ENCODE measurements at places on chromosomes 2 and 18.
A peak's percentile ranks its signal among the peaks of the same experiment; 100 is the strongest.

GRCh38 chr2:190068764-190069163 is 6.2 kb upstream of the MSTN start:
- DNase-seq, result no peak

DNA sequence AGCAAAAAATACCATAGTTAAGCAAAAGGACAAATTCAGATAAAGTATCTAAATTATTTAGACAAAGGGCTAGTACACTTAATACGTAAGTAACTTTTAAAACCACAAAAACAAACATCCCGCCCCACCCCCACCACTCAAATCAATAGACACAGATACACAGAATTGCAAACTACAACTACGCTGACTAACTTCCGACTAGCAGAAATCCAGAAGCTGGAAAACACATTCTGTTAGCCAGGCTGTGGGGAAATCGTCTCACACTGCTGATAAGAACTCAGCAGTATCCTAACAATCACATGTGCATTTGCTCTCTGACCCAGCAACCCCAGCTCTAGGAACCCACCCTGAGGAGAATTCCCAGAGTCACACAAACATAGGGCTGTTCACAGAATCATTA is 16.6 kb downstream of the FAM168B start:
- DNase-seq, result no peak

DNA sequence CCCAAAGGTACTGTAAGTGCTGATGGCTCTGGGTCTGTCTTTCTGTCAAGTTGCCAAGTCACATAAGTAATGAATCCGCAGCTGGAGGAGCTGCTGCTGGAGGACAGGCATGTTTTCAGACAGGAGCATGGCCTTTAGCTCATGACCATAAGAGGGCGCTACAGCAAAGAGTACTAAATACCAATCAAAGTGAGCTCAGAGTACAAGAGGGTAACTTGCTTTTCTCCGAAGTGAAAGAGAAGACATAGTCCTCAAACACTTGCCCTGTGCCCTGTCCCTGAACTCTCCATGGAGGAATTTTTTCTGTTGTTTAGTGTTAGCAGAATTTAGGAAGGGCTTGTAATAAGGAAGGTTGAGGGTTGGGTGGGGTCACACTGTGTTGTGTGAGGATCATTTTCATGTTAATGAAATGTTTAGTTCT is 58.0 kb upstream of the EML6 start:
- peak; percentile 43 for DNase-seq

DNA sequence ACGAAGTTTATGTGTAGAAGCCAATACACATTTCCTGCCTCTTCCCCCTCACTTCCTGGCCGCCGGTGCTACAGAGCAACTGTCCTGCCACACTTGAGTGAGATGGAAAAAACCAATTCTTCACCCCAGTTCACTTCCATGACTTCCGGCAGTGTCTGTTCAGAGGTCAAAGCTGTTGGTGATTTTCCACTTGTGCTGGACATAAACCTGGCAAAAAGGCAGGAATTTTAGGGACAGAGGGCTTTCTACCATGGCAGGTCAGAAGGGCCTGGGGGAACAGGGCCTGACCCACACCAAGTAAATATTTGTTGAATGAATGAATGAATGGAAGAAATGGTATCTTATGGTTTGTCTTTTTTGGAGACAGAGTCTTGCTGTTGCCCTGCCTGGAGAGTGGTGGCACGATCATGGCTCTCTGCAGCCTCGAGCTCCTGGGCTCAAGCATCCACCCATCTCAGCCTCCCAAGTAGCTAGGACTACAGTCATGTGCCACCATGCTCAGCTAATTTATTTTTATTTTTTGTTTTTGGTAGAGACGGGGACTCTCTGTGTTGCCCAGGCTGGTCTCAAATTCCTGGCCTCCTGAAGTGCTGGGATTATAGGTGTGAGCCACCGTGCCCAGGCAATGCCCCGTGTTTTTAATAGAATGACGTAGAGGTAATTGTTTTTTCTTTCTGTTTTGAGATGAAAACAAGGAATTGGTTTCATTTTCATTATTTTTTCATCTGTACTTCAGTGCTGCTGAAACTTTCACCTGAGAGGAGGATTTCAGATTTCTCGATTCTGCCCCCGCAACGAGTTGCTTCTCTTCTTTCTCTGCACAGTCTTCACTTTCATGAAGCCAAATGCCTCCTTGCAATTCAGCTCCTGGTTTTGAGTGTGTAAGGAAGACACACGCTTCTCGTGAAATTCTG is 48.0 kb upstream of the LPIN2 start:
- peak; percentile 37 for DNase-seq

- DNase-seq, result peak; percentile 20
Observed at GRCh38 chr2:86337244-86337835, at the start of gene REEP1. Gene REEP1, minus strand, starts transcription at chr2:86337626. Its CDS starts 116 bp downstream, at chr2:86337510.

GRCh38 chr2:180573951-180574350 is 406.5 kb upstream of the UBE2E3 start:
- DNase-seq, result no peak
